PC-3 (cell line): ENCODE measurements at places on chromosomes 2 and 18. TPM values are rescaled to one million over a fixed set of nuclear protein-coding genes. Genes with fewer than 3 reads are reported as not detected.

G6PC2 gene
- not detected in 2 replicates for total RNA-seq

LYG2 gene
- total RNA-seq: not detected in 2 replicates

DNA sequence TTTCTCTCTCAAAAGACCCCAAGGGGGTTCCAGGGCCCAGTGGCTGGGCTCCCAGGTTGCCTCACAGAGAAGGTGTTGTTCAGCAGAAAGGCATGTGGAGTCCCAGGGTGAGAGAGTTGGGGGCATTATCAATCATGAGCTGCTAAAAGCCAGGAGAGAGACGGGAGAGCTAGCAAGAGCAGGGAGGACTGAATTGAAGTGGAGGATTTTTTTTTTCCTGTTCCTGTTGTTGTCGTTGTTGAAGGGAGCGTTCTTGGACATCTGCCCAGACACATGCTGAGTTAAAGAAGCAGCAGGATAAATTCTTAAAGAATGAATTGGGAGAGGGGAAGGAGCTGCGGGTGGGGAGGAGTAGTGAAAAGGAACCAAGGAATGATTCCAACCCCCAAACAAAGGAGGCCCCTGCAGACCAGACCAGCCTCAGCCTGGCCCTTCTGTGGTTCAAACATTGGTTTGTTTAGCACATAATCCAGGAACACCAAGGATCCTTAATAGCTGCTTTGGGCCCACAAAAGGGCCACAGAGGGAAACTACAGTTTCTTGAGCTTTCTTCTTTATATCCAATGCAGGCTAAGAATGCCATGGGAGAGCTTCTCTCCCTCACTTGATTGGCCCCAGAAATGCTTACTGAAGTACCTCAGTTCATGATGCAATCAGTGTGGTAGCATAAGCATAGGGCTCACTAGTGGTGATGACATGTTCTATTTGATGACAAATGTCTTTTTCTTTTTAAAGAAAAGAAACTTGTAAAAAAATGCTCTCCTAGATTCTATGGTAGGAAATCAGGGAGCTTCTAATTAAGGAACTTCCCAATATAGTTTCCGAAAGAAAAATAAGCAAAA lies 146.0 kb downstream of the SETBP1 start:
- peak; percentile 63 for DNase-seq

SPATA3 gene
- total RNA-seq: not detected in 2 replicates

GRCh38 chr2:127096718-127097470 lies 10.1 kb downstream of the BIN1 start:
- DNase-seq: no peak

DNA sequence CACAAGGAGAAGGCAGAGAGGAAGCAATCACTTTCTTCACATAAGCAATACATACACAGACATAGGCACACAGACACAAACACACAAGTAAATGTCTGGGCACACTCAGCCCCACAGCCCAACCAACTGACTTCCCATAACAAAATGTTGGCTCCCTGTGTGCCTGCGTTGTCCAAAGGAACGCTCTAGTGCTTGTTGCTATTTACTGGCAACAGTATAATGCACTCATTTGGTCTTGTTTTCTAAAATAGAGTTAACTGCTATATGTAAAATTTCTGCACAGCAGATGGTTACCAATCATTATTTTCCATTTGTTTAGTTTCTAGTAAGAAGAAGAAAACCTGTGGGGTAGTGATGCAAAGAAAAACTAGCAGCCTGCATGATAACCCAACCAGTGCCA lies 16.5 kb downstream of the FIGN start:
- no peak for DNase-seq

DUSP11 gene
- total RNA-seq: 17.5 and 30.4 TPM in 2 replicates

DNA sequence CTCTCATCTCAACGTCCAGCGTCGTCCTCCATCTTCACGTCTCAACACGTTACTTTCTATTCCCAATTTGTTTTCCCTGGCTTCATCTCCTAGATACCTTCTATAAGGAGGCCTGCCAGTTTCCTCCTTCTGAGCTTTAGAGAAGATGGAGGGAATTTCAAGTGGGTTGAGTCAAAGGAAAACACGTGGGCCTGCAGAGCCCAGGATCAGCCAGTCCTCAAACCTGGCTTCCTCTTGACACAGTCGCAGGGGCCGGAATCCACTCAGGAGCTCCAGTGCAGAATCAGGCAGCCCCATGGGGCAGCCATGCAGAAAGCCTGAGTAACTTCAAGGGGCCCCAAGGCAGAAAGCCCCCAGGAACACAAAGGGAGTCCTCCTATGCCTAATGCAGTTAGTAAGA lies 14.5 kb upstream of the APCDD1 start:
- no peak for DNase-seq

UGT1A6 gene
- 2.0 and 2.2 TPM in 2 replicates for total RNA-seq

TRIM54 gene
- total RNA-seq: 0.51 and 1.6 TPM in 2 replicates

- peak; percentile 65 for DNase-seq
These were observed 23.6 kb upstream of the SLC9A4 start for GRCh38 chr2:102449370-102449974.

GRCh38 chr18:62576845-62577512 lies 54.2 kb downstream of the ZCCHC2 start:
- DNase-seq: no peak

DNA sequence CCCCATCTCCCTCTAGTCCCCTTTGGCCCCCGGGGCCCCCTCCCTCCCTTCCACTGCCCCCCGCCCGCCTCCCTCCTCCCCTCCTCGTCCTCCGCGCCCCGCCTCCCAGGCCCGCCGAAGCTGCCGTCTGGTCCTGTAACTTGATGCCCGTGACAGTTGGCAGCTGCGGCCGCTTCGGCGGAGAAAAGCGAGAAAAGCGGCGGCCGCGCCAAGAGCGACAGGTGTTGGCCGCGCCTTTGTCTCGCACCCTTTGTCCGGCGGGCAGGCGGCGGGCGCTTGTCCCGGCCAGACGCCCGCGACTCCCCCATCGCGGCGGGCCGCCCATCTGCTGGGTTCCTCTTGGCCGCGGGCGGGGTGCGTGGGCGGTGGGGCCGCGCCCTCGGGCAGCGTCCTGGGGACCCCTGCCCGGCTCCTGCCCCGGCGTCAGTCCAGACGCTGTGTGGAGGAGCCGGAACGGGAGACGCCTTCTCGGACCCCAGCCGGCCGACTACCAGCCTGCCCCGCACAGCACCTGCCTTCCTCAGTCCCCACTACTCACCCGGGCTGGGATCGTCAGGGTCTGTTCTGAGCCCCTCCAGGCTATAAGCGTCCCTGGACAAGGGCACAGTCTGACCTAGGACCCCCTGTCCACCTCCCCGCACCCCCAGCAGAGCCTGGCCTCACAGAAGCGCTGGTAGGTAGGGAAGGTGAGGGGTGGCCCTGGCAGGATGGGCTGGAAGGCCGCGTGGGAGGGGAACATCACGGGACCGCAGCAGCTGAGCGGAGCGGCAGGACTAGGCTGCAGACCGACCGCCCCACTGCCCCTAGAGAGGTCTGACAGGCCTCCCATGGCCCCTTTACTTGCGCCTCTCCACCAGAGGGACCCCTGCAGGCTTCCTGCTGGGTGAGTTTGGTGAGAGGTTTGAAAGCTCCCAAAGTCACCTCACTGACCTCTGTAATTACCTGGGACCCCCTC lies 1.2 kb upstream of the HES6 start:
- DNase-seq: peak; percentile 70

CD207 gene
- total RNA-seq: not detected in 2 replicates

DNA sequence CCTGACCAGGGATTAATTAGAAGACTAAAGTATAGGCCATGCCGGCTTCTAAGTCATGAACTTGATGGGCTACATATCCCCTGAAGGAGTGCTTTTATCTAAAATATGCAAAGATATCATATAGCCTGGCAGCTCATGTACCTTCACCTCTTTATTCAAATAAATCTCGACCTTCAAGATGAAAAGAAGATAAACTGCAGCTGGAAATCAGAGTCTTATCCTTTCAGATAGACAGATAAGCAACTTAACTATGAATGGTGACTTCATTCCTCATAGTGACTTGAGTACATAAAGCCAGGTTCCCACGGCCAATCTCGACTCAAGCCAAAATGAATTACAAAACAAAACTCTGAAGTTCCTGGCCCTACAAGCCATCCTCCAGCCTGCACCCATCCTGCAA lies 165.3 kb upstream of the KLHL29 start:
- DNase-seq: no peak

IL18R1 gene
- 1.2 and 3.6 TPM in 2 replicates for total RNA-seq
